DMS 273 treated with DMSO at 0.1 percent for 48 hours (cell line): ENCODE measurements at places on chromosomes 12 and 14.

DNA sequence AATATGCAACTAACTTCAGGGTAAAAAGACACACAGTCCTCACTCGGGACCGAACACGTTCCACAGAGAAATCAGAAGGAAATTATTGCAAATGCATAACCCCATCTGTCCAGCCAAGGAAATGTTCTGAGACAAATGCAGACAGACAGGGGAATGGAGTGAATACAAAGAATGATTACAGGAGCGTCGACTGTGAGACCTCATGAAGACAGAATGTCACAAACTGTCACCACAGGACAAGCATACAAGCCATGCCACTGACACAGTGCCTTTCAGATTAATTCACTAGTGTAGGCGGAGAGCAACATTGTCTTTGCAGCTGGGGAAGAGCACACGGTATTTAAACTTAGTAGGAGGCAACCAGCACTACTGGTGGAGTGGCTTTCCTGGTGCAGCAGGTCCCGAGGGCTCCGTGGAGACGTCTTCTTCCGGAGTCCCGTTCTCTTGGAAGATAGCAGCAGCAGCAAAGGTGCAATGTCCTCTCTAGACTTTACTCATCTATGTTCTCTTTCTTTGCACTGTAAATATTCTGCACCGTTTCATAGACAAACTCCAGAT lies 44.6 kb downstream of the FBXO21 start:
- no peak for DNase-seq

- DNase-seq, result no peak
Measured at GRCh38 chr14:23301969-23302289, 730 bp downstream of the PPP1R3E start.

DNA sequence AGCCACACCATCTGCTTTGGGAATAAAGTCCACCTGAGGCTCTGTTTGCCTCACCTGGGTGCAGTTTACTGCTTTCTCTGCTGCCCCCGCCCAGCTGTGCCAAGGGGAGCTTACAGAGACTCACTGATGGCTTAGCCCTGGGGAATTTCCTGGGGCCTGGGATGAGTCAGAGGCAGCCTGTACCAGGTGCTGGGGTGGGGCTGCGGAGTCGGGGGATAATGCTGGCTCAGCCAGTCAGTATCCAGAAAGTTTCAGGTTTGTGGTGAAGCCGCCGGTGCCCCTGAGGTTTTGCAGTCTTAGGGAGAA lies 22.3 kb downstream of the PLEKHG3 start:
- DNase-seq, result no peak

- no peak for DNase-seq
Measured at GRCh38 chr12:104023710-104024109, 26.3 kb downstream of the GLT8D2 start.

GRCh38 chr12:10366875-10367274 lies 23.0 kb downstream of the KLRK1 start:
- no peak for DNase-seq

DNA sequence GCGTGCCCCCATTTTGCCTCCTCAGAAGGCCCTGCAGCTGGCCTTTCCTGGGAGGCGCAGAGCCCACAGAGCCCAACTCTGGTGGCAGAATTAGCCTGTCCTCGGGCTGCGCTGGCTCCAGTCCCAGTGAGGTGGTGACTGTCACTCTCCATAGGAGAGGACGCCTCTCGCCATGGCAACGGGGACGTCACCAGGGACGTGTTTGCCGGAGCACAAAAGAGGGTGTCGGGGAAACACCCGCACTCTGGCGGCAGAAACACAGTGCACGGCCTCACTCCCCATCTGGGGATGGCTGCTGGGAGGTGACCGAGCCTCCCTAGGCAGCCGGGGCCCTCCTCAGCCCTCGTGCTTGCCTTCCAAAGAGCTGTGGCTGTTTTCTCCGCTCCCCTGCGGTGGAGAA lies 50.2 kb upstream of the NCOR2 start:
- no peak for DNase-seq

- DNase-seq, result no peak
Measured at GRCh38 chr12:62843716-62844115, 91.2 kb downstream of the PPM1H start.

- no peak for DNase-seq
Measured at GRCh38 chr14:95039259-95039992, 117.9 kb downstream of the DICER1 start.

GRCh38 chr12:52441320-52441911 lies 7.2 kb upstream of the KRT75 start:
- DNase-seq, result no peak

GRCh38 chr12:100185361-100185894 lies 15.2 kb upstream of the ACTR6 start:
- no peak for DNase-seq

DNA sequence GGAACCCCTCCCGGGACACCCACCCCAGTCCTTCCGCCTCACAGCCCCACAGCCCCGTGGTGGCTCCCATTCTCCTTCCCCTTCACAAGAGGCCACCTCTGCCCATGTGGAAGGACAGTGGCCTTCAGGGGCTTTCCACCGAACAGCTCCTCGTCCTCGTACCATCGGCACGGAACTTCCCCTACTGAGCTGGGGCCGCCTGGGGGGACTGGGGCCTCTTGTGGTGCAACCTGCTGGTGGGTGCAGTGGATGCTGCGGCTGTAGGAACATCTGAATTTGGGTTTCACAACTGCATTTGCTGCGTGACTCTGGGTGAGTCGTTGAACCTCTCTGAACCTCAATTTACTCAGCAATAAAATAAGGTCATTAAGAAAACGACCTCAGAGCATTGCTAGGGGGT lies 50.9 kb downstream of the RFLNA start:
- no peak for DNase-seq

GRCh38 chr12:114685869-114686268 lies 1.9 kb upstream of the TBX3 start:
- DNase-seq, result no peak

- no peak for DNase-seq
Measured at GRCh38 chr14:104119488-104120251, 18.7 kb upstream of the KIF26A start.

DNA sequence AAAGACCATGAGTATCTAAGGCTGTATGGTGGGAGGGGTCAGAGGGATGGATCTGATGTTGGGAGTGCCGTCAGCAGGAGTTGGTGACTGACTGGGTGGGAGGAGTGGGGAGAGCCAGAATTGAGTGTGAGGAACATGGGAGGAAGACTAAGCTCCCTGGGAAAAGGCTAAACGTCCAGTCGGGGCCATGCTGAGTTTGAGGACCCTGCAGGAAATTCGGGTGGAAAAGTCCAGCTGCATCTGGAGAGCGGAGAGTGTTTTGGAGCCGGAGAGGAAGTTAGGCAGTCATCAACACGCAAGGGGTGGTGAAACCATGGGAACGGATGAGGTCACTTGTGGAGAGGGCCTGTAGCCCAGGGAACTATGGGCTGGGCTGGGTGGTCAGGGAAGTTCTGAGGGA lies 60.9 kb downstream of the ELK3 start:
- no peak for DNase-seq

GRCh38 chr14:20751963-20752562 lies 6.4 kb downstream of the EDDM3A start:
- no peak for DNase-seq

DNA sequence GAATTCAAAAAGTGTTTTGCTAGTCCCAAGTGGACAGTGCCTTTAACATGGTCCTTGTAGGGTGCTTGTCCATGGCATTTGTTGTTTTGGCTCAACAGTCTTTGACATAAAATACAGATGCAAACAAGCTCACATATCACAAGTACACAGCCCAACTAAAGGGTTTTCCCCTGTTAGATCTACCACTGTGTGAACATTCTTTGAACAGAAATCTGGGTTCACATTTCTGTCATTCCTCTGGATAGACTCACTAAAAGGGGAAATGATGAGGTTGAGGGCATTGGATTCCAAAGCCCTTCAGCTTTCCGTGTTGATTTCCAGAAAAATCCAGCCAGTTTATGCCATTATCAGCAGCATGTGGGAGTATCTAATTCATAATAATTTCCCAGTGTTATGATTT lies 54.1 kb downstream of the EP400 start:
- no peak for DNase-seq

- no peak for DNase-seq
Measured at GRCh38 chr12:54160089-54160488, 28.7 kb downstream of the SMUG1 start.

GRCh38 chr14:20697273-20698017 lies 8.9 kb downstream of the ANG start:
- no peak for DNase-seq

DNA sequence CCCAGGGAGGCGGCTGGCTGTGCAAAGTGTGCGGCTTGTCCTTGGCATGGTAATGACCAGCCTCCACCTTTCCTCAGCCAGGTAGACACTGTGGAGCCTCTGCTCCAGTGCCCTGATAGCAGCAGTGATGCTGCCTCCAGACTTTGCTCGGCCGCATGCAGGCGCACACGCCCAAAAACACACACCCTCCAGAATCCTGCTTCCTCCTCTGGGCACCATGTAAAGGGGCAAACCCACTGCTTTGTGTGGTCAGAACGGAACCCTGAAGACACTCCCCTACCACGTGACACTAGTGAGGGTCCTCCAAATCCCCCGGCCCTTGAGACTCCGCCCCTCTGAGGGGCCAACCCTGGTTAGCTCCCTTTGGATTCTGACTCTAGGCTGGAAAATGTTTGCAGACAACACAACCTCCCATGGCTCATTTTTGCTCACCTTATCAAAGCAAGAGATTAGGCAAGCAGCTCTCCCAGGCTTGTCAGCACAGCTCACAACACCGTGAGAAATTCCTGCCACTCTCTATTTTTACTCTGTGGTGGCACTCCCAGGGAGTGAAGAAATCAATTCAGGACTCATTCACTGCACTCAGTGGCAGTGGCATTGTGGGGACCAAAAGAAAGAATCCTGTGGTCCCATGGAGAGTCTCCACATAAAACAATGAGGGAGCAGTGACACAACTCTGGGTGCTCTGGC lies 4.5 kb downstream of the KRT77 start:
- DNase-seq, result no peak

GRCh38 chr12:68981516-68981915 lies 48.5 kb upstream of the CPM start:
- DNase-seq, result no peak

- peak; percentile 32 for DNase-seq
Measured at GRCh38 chr12:3213188-3213587, 136.0 kb downstream of the TSPAN9 start.
